CD4-positive, alpha-beta T cell treated with Interleukin-4 for 1 hour (primary cell): ENCODE measurements at places on chromosomes 3 and 15.

GRCh38 chr3:100425316-100425715 lies 24.0 kb downstream of the LNP1 start:
- DNase-seq, result no peak

- DNase-seq, result no peak
These were observed 174.3 kb downstream of the SOX2 start for GRCh38 chr3:181885868-181886630.

GRCh38 chr15:43903864-43904290 lies 77.1 kb downstream of the WDR76 start:
- peak; percentile 61 for DNase-seq

GRCh38 chr3:25449857-25450256 lies 21.8 kb downstream of the RARB start:
- no peak for DNase-seq

- DNase-seq, result no peak
These were observed 459.4 kb downstream of the GBE1 start for GRCh38 chr3:81302045-81302444.

GRCh38 chr3:117626577-117626976 lies 917.0 kb downstream of the TUSC7 start:
- no peak for DNase-seq

- no peak for DNase-seq
These were observed 292.9 kb downstream of the TLE3 start for GRCh38 chr15:69804786-69805185.

DNA sequence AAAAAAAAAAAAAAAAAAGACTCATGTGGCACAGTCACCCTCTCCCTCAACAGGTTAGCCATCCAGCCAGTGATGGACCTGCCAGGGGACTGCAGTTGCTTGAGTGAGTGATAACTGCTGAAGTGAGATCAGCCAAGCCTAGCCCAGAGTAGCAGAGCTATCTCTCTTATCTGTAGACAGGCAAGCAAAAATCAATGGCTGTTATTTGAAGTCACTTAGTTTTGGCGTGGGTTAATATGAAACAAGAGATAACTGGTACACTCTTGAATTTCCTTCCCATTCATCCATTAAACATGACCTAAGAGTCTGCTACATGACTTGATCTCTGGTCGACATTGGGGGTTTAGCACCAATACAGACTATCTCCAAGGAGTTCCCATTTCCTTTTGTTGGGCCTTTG lies 51.2 kb upstream of the TNIK start:
- DNase-seq, result no peak

GRCh38 chr3:30355622-30356021 lies 250.8 kb upstream of the TGFBR2 start:
- no peak for DNase-seq

DNA sequence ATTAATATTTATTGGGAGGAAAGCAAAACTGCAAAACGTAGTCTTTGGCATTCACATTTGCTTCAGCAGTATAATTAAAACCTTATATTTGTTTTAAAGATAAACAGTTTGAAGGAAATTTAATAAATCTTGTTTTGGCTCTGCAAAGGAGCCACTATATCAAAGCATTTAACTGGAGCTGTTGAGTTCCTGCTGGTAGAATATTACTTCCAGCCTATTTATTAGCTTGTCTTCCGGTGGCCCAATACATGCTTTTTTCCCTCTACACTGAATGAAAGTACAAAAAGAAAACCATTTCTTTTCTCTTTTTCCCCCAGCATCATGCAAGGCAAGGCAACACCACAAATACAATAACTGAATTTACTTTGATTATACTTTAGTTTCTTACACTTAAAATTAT lies 26.3 kb downstream of the SPTSSB start:
- no peak for DNase-seq

DNA sequence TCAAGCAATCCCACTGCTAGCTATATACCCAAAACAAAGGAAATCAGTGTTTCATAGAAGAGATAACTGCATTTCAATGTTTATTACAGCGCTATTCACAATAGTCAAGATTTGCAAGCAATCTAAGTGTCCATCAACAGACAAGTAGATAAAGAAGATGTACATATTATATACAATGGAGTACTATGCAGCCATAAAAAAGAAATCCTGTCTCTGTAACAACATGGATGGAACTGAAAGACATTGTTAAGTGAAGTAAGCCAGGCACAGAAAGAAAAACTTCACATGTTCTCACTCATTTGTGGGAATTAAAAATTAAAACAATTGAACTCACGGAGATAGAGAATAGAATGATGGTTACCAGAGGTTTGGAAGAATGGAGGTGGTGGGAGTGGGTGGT lies 89.2 kb downstream of the LSAMP start:
- DNase-seq, result no peak

GRCh38 chr3:113606539-113607218 lies 74.3 kb downstream of the SIDT1 start:
- DNase-seq, result peak; percentile 48
